ENCODE measurements at places on chromosomes 16 and 17. TPM values are rescaled to one million over a fixed set of nuclear protein-coding genes. Genes with fewer than 3 reads are reported as not detected.

DNA sequence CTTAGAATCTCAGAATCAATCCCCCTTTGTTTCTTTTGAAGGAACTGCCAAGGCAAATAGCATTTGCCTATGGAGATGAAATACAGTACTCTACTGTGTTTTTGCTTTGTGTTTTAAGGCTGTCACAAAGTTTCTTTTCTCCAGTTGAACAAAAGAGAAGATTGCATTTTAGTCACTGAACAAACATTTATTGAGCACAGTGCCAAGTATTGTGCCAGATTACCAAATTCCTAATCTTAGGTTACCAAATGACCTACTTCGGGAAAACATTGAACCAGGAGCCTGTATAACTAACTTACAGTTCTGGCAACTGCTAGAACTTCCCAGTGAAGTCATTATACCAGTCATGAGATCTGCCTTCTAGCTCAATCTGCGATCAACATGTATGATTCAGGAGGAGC lies 3.0 kb upstream of the UBB start:
- no peak for DNase-seq

- no peak for DNase-seq
These were observed 97.8 kb downstream of the DNAH17 start for GRCh38 chr17:78479369-78479768.

GRCh38 chr17:33436321-33436720 lies 143.2 kb upstream of the ASIC2 start:
- DNase-seq: no peak

GRCh38 chr17:71438631-71439146 lies 682.1 kb upstream of the SOX9 start:
- DNase-seq: no peak

- no peak for DNase-seq
These were observed 14.1 kb upstream of the ITGB4 start for GRCh38 chr17:75707079-75707571.

GRCh38 chr17:73141411-73141810 lies 23.4 kb upstream of the SSTR2 start:
- no peak for DNase-seq

ALDH3A1 gene
- 0.14 TPM for polyA plus RNA-seq

MT1G gene
- not detected for polyA plus RNA-seq

KRTAP3-1 gene
- not detected for polyA plus RNA-seq

HLF gene
- 4.9 TPM for polyA plus RNA-seq

SEPTIN1 gene
- polyA plus RNA-seq: 3.3 TPM

Measured in forelimb muscle (tissue), 1 donor.